OCI-M1 (cell line): ENCODE measurements at places on chromosomes 4 and X.

DNA sequence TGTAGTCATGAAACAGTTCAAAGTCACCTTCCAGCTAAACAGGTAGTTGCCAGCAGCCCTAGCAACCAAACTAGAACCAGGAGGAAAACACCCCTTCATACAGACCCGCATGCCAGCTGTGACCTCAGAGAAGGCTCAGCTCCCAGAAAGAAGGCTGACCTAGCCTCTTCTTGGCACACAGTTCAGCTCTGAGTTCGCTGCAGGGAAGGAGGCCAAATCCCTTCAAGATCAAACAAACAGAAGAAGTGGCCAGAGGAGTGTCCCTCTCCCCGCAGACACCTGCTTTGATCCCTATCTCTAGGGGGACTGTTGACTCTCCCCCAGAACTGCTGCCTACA, 56.0 kb downstream of the HADH start:
- DNase-seq, result no peak

- peak; percentile 72 for DNase-seq
These were observed 995 bp downstream of the SMARCA5 start for GRCh38 chr4:143514497-143514896.

DNA sequence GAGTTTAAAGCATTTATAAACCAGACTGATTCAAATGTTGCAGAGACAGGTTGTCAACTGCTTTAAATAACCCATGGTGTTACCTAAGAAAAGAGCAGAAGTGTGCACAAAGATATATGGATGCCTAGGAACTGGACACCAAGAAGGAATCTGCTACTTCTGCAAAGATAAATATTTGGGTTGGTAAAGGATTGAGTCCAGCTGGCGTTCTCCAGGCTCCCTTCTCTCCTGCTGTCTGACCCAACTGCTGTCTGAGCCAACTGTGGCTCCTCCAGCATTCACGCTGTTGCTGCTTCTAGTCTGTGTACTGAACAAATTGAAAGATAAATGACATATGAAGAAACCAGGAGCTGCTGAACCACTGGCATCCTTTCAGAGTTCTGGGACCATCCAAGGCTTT, 1167.8 kb upstream of the PRKX start:
- DNase-seq, result no peak

DNA sequence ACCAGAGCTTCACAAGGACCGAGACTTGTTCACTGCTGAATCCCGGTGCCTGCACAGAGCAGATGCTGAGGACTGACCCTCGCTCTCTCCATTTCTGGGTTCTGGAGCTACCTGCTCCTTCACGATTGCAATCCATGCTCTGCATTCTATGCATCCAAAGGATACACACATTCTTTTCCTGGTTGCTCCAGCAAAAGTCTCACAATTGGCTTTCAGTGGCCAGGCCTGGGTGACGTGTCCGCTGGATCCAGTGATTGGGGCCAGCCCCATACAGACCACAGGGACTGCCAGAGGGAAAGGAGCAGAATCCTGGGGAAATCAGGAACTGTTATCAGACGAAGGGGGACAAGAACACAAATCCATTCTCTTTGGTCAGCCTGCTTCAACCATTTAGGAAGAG, 14.9 kb upstream of the CDKN2AIP start:
- no peak for DNase-seq
